Cardiac muscle cell (in vitro differentiated cells and primary cell): ENCODE measurements at places on chromosomes 16 and 17. TPM values are rescaled to one million over a fixed set of nuclear protein-coding genes. Genes with fewer than 3 reads are reported as not detected.

GPR139 gene
- total RNA-seq = not detected in 2 replicates

TMED6 gene
- total RNA-seq = 0.69 TPM in 1 of 2 replicates, not detected in the other

- H3K36me3 ChIP-seq = no peaks in the 10 kb centered on the region
- peaks cover 9% of the 10 kb centered on the region for H3K27me3 ChIP-seq
- H3K4me3 ChIP-seq = no peak overlapping the region
- no peak for DNase-seq
- no peak overlapping the region for H3K27ac ChIP-seq
These were observed 476 bp upstream of the LPCAT2 start for GRCh38 chr16:55508271-55508921.

DNA sequence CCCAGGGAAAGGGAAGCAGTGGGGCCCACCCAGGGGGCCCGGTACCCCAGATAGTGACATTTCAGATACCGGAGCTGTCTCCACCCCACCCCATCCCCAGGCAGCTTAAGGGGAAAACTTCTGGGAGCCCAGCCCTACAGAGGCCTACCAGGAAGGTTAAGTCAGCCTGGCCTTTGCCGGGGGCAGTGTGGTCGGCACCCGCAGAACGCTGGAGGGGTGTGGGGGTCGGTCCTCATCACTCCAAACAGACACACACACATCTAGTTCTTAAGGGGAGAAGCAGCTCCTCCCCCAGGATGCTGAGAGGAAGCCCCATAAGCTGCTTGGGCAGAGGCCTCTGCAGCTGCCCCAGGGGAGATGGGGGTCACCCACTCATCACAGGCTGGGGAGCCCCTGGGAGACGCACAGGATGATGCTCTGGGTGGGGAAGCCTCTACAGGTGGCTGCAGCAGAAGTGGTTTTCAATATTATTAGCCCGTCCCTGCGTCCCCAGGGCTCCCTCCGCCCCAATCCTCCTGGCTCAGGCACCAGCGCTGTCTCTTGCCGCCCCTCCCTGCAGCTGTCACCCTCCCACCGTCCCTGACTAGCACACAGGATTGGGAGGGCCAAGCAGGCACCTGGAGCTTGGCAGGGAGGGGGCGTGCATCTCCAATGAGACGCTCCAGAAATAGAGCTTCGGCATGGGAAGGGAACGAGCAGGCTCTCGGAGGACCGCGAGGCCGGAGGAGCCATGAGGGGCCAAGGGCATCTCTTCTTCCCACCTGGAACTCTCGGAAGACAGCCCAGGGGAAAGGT lies 1.4 kb upstream of the ABR start:
- H3K27me3 ChIP-seq = peaks cover 16% of the 10 kb centered on the region
- peaks cover 13% of the 10 kb centered on the region for H3K4me1 ChIP-seq
- no peak overlapping the region for H3K4me3 ChIP-seq
- no peaks in the 10 kb centered on the region for H3K36me3 ChIP-seq
- DNase-seq = peak; percentile 44

DNA sequence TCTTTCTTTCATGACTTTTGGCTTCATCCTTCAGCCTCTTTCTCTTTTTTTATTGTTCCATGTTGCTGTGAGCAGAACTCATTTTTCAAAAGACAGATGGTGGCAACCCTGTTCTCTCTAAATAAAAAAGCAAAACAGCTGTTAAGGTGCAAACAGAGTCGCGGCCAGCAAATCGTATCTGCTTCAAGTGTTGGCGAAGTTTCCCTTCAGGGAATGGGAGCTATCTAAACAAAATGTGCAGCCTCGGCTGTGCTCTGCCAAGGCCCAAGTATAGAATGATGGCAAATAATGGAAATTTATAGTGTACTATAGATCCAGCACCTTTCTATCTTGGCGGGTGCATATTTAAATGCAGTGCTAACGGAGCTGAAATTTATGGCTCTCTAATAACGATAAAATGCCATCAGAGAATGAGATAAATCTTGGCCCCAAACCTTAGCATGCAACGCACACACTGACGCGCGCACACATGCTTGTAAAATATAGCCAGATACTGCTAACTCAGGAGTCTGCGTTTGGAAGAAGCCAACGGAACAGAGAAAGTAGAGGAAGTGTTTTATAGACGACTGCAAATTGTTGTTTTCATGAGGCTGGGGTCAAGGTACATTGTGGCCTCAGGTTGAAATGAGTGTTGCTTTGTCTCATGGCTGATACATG lies 315.5 kb upstream of the RBFOX1 start:
- H3K4me1 ChIP-seq = no peaks in the 10 kb centered on the region
- H3K36me3 ChIP-seq = no peaks in the 10 kb centered on the region
- no peak overlapping the region for H3K4me3 ChIP-seq
- no peaks in the 10 kb centered on the region for H3K27me3 ChIP-seq
- no peak for DNase-seq

RNF222 gene
- total RNA-seq = not detected in 2 replicates

DNA sequence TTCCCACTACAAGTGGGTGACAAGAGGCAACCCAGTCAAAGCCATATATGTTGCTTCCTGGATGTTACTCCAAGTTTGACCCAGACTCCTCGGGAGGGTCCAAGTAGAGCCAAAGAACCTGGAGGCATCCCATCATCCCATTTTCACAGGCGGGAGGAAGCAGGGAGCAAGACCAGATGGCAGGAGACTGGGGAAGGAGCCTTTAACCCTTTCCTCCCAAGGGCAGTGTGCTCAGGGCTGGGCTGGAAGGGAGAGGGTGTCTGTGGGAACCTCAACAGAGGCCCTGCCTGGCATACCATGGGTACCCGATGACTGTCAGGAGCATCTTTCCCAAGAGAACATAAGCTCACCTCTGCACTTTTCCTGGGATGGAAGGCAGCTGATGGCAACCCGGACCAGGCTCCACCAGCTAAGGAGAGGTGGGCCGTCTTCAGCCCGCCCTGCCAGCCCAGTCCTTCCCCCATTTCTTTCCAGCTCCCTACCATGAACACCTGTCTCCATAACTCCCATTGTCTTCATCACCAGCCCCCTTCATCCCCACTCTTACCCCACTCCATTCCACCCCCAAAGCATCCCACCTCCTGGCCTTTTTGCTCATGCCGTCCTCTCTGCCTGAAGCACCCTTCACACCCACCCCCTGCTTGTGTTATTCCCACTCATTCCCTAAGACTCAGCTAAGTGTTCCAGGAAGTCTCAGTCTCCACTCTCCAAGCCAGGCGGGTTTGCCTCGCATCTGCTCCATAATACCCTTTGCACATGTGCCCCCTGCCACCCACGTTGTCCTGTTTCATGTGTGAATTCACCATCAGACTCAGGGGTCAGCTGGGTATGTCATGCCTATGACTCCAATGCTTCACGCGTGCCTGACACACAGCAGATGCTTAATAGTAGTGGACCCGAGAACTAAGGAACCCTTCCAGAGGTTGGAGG lies 5.9 kb upstream of the SLC16A5 start:
- no peak for DNase-seq
- no peaks in the 10 kb centered on the region for H3K4me1 ChIP-seq
- no peaks in the 10 kb centered on the region for H3K36me3 ChIP-seq

DNA sequence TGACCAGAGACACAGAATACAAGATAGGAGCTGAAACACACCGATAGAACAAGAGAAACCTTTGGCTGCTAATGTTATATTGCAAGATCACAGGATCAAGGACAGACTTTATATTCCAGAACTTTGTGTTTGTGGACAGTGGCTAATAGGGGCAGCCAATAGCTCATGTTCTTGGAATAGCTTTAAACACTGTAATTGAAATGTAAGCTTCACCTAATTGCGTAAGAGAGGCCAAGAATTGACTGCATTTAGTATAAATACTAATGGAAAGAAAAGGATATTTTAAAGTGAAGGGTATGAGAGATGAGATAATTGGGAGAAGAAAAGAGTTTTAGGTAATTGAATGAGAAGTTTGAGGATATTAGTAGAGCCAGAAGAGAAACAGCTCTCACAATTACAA lies 758.8 kb downstream of the CDH11 start:
- H3K4me1 ChIP-seq = no peaks in the 10 kb centered on the region
- no peaks in the 10 kb centered on the region for H3K27me3 ChIP-seq
- DNase-seq = peak; percentile 18
- H3K36me3 ChIP-seq = no peaks in the 10 kb centered on the region
